H9 (cell line): ENCODE measurements at places on chromosomes 2 and 18.

GRCh38 chr2:62307469-62308389, 111.8 kb downstream of the B3GNT2 start:
- no peak for DNase-seq

GRCh38 chr2:142082368-142082767, 48.4 kb downstream of the LRP1B start:
- DNase-seq, result no peak

DNA sequence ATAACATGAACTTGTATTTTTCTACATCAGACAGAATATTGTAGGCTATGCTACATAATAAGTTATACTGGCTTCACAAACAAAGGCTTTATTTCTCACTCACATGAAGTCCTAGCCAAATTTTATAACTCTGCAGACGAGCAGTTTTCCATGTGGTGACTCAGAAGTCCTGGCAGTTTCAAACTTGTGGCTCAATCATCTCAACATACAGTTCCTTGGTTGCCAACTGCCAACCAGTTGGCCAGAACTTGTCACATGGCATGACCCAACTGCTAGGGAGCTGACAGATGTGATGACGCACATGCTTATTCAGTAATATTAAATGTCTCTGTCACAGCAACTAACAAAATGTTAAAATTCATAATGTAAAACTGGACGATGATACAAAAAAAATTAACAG, 63.8 kb upstream of the ZC3H15 start:
- DNase-seq, result no peak

GRCh38 chr18:45104049-45104395, 423.3 kb downstream of the SETBP1 start:
- DNase-seq, result no peak

DNA sequence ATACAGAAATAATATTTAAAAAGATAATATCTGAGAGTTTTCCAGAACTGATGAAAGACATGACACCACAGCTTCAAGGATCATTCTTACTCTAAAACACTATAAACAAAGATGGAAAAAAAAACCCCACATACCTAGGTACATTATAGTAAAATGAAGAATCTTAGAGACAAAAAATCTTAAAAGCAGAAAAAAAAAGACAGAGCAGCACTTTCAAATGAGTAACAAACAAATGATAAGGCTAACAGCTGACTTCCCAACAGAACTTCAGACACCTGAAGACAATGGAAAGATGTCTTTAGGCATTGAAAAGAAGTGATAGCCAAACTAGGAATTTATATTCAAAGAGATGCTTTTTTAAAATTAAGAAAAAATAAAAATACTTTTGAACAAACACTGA, 21.2 kb upstream of the AFF3 start:
- no peak for DNase-seq

- DNase-seq, result no peak
These were observed 78.9 kb downstream of the MEMO1 start for GRCh38 chr2:31931916-31932315.

GRCh38 chr18:22670914-22671313, 253.2 kb upstream of the CTAGE1 start:
- no peak for DNase-seq

DNA sequence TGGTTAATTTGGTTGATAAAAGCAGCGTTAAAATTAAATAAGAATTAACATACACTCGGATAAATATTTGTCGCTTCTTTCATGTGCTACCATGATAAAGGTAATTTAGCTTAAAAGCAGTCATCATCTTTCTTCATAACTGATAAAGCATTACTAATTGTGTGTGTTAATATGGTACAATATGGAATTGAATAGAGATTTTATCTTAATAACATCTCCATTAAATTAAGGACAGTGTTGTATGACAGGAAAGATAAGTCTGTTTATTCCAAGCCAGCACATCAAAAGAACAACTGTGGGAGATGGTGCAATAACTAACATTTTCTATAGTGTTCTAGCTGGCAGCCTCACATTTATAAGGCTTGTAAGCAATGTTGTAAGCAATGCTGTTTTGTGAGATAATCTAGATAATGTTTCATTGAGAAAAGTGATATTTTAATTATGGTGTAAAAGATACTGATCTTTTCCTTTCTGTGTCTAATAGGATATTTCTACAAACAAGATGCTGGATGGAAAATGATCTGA, 64.4 kb upstream of the AFF3 start:
- no peak for DNase-seq

GRCh38 chr2:160208655-160209515, 8.8 kb upstream of the ITGB6 start:
- DNase-seq, result no peak

DNA sequence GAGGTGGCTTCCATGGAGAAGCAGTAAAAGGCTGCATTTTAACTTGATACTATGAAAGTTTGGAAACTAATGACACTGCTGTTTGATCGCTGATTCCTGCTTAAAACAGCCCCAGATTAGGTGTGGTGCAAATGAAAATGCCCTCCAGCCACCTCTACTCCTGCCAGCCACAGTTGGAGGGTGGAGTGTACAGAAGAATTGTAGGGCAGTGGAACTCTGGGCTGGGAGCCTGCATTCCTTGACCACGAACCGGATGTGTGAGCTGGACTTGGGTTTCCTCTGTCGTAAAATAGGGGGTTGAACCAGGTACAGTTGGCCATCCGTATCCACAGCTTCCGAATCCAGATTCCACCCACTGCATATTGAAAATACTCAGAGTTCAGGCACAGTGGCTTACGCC, 84.6 kb upstream of the RFX8 start:
- DNase-seq, result no peak

- no peak for DNase-seq
These were observed 332.9 kb downstream of the DSC3 start for GRCh38 chr18:30709595-30709994.

- DNase-seq, result no peak
These were observed 10.3 kb downstream of the DIPK1C start for GRCh38 chr18:74446631-74447403.

DNA sequence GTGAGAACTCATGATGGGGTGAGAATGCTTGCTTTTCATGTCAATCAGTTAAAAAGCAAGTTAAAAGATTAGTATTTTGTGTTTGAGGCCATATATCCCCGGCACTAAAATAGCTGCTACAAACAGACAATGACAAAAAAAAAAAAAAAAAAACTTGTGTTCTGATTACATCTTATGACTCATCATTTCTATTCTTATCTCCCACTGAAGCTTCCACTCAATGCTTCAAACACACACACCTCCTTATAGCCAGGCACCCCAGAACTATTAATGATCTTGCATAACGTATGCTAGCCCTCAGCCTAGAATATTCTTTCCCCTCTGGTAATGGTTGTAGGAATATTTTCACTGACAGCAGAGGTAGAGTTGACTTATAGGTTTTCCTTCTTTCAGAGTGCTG, 778.3 kb downstream of the TRIB2 start:
- no peak for DNase-seq

GRCh38 chr18:23743733-23744333, 54.6 kb downstream of the LAMA3 start:
- DNase-seq, result no peak

- DNase-seq, result peak; percentile 19
These were observed 19.9 kb downstream of the RNF144A start for GRCh38 chr2:6937157-6937556.

- DNase-seq, result no peak
These were observed 34.4 kb downstream of the CD28 start for GRCh38 chr2:203740871-203741281.

GRCh38 chr2:177298191-177298590, 33.7 kb upstream of the NFE2L2 start:
- DNase-seq, result no peak

- DNase-seq, result peak; percentile 62
These were observed 65.8 kb upstream of the EML6 start for GRCh38 chr2:54657664-54658083.

- no peak for DNase-seq
These were observed 82.7 kb downstream of the TANC1 start for GRCh38 chr2:159051133-159051532.
